ENCODE measurements at places on chromosomes 5 and 9.

- peaks cover 15% of the 10 kb centered on the region for H3K27me3 ChIP-seq
- no peak overlapping the region for H3K4me3 ChIP-seq
- no peak overlapping the region for H3K27ac ChIP-seq
- no peak for DNase-seq
- no peaks in the 10 kb centered on the region for H3K36me3 ChIP-seq
Observed at GRCh38 chr9:27963836-27964235, 390.6 kb upstream of the C9orf72 start.

- H3K4me1 ChIP-seq: peaks cover 7% of the 10 kb centered on the region
- H3K36me3 ChIP-seq: no peaks in the 10 kb centered on the region
- no peaks in the 10 kb centered on the region for H3K27me3 ChIP-seq
- H3K27ac ChIP-seq: no peak overlapping the region
Observed at GRCh38 chr5:169303119-169303515, 2.2 kb upstream of the SLIT3 start.

- H3K27me3 ChIP-seq: peaks cover 6% of the 10 kb centered on the region
- H3K27ac ChIP-seq: no peak overlapping the region
- H3K4me3 ChIP-seq: no peak overlapping the region
- no peak for DNase-seq
- H3K4me1 ChIP-seq: no peaks in the 10 kb centered on the region
Observed at GRCh38 chr5:8034852-8035251, 165.9 kb downstream of the MTRR start.

DNA sequence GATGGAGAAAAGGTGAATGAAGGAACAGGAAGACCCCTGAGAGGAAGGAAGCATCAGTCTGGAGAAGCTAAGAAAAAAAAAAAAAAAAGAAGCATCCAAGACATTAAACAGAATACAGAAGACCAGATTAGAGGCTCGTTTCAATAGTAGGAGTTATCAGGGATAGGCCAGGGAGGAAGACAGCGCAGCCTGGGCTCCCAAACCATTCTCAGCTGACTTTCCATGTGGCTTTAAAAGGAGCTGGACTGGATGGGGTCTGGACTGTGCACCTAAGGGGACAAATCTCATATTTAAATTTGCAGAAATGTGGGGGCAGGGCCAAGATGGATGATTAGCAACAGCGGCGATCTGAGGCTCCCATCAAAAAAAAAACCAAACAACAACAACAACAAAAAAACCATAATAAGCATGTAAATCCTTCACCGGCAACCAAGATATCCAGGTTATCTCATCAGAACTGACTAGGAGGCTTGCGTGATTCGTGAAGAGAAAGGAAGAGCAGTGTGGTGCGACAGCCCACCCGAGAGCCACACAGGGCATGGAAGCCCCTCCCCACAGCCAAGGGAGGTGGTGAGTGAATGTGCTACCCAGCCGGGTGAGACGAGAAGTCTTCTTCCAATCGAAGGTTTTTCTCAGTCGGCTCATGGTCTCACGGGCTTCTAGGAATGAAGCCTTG is 114.9 kb upstream of the ADAMTS16 start:
- no peaks in the 10 kb centered on the region for H3K36me3 ChIP-seq
- DNase-seq: no peak
- peaks cover 5% of the 10 kb centered on the region for H3K27me3 ChIP-seq
- H3K4me3 ChIP-seq: peak overlapping the region; percentile 4

DNA sequence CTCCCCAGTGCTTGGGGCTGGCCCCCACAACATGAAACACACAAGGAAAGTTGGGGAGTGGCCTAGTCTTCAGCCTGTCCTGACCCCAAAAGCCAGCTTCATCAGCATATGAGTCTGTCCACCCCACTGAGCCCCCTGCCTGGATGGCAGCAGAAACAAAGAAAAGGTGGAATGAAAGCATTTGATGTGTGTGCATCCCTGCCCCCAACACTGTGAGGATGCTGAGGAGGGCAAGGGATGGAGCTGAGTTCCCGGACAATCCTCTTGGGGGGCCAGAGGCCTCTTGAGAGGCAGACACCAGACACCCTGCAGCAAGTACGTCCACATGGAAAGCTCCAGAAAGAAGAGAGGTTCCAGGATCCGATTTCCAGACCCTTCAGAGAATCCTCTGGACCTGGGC is 113.5 kb upstream of the PPP1R26 start:
- peaks cover 2% of the 10 kb centered on the region for H3K27me3 ChIP-seq
- no peak overlapping the region for H3K27ac ChIP-seq
- no peak overlapping the region for H3K4me3 ChIP-seq
- peaks cover 3% of the 10 kb centered on the region for H3K4me1 ChIP-seq

DNA sequence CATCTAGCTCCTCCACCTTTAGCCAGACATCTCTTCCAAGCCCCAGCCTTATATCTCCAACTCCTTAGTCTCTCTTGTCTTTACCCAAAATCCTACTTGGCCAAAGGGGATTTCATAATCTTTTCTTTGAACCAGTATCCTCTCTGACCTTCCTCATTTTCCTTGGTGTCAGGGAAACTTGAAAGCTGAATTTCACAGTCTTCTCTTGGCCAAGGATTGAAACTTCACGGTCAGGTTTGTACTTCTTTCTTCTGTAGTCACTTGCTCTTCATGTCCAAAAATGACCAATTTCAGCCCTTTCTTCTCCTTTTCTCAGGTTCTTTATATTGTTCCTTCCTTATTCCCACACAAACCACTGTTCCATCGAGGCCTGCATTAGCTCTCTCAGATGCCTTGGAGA is 473.7 kb upstream of the KLF4 start:
- no peak overlapping the region for H3K27ac ChIP-seq
- no peaks in the 10 kb centered on the region for H3K36me3 ChIP-seq
- no peak overlapping the region for H3K4me3 ChIP-seq
- no peaks in the 10 kb centered on the region for H3K27me3 ChIP-seq
- no peak for DNase-seq

DNA sequence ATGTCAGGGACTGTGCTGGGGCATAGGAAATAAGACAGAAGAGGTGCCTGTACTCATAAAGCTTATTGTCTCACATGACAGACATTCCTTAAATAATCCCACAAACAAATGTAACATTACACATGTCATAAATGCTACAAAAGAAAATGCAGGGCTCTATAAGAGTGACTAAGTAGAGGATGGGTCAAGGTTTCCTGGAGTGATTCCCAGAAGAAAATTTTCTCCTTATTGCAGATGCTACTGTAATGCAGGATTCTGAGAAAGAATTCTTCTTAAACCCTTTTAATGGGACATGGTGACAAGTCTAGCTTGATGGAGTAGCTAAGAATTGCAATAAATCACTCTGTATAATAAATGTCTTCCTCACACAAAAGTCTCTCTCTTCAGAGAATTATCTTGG is 55.7 kb downstream of the SH3TC2 start:
- H3K4me3 ChIP-seq: no peak overlapping the region
- peaks cover 28% of the 10 kb centered on the region for H3K4me1 ChIP-seq
- DNase-seq: no peak
- H3K36me3 ChIP-seq: no peaks in the 10 kb centered on the region

Data from RWPE2 (cell line).